ENCODE measurements at places on chromosomes 7 and 10. TPM values are rescaled to one million over a fixed set of nuclear protein-coding genes. Genes with fewer than 3 reads are reported as not detected.

ITIH5 gene
- not detected for total RNA-seq

DNA sequence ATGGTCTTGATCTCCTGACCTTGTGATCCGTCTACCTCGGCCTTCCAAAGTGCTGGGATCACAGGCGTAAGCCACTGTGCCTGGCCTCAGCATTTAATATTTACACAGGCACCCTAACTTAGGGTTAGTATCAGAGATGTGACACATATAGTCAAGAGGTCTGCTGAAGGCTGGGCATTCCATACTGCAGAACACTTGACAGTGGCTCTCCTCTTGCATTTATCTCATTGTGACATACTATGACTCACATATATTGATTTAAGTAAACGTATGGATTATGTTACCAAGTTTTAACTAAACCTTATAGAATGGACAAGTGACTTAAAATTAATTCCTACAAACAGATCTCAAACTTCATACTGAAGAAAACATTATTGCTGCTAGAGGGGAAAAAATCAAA, 36.6 kb downstream of the BRAF start:
- no peaks in the 10 kb centered on the region for H3K27me3 ChIP-seq
- H3K4me1 ChIP-seq, result peaks cover 12% of the 10 kb centered on the region
- H3K27ac ChIP-seq, result no peak overlapping the region
- no peak for DNase-seq

GRCh38 chr10:12960334-12960898, 41.1 kb downstream of the CCDC3 start:
- no peak overlapping the region for H3K27ac ChIP-seq
- H3K4me3 ChIP-seq, result no peak overlapping the region
- DNase-seq, result peak; percentile 16
- H3K4me1 ChIP-seq, result no peaks in the 10 kb centered on the region
- peaks cover 18% of the 10 kb centered on the region for H3K27me3 ChIP-seq

- peaks cover 2% of the 10 kb centered on the region for H3K4me1 ChIP-seq
- H3K36me3 ChIP-seq, result no peaks in the 10 kb centered on the region
- peaks cover 19% of the 10 kb centered on the region for H3K27me3 ChIP-seq
- DNase-seq, result no peak
- H3K27ac ChIP-seq, result no peak overlapping the region
- no peak overlapping the region for H3K4me3 ChIP-seq
Observed at GRCh38 chr10:85620807-85621206, 745.8 kb downstream of the GRID1 start.

DNA sequence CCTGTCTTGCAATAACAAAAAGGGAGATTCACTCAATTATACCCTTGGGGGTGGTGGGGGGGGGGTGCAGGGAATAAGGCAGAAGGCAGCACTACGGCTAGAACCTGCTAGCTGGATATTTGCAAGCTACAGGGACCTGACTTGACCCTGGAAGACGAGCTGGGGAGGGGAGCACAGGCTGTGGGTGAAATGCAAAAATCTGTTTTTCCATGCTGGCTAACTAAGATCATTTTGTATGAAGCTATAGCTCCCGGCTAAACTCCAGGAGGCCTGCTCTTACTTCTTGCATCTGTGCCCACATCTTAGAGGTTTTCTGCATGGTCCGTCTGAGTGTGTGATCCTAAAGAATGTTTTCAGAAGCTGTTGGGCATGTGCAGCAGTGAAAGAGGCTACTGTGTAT, 106.6 kb downstream of the EBLN1 start:
- H3K4me3 ChIP-seq, result no peak overlapping the region
- H3K27me3 ChIP-seq, result peaks cover 8% of the 10 kb centered on the region
- no peak overlapping the region for H3K27ac ChIP-seq
- DNase-seq, result no peak
- H3K4me1 ChIP-seq, result peaks cover 3% of the 10 kb centered on the region

ZNF22 gene
- total RNA-seq, result 29.6 TPM

DNA sequence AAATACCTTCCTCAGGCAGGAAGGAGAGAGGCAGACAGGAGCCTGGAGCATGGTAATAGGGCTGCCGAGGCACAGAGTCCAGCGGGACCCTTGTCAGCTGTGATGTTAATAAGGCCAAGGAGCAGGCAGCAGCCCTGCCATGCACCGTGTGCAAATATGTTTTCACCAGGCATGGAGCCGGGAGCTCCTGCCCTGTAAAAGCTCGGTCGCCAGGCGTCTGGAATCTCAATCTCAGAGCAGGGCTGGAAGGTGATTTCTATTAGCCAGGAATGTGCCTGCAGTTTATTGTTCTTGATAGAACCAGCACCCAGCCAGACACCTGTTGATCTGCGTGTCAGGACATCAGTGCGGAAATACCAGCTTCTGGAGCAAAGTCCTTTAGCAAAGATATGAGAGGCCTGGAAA, 469.8 kb downstream of the GLRX3 start:
- no peak overlapping the region for H3K27ac ChIP-seq
- DNase-seq, result no peak
- no peak overlapping the region for H3K4me3 ChIP-seq
- no peaks in the 10 kb centered on the region for H3K27me3 ChIP-seq

UCMA gene
- total RNA-seq, result not detected

SMO gene
- not detected for total RNA-seq

SUMF2 gene
- total RNA-seq, result 115 TPM

LIMK1 gene
- 44.8 TPM for total RNA-seq

GRCh38 chr7:28885771-28886170, 72.4 kb downstream of the TRIL start:
- no peaks in the 10 kb centered on the region for H3K36me3 ChIP-seq
- H3K4me3 ChIP-seq, result no peak overlapping the region
- no peak for DNase-seq
- H3K4me1 ChIP-seq, result no peaks in the 10 kb centered on the region
- H3K27ac ChIP-seq, result no peak overlapping the region

DNA sequence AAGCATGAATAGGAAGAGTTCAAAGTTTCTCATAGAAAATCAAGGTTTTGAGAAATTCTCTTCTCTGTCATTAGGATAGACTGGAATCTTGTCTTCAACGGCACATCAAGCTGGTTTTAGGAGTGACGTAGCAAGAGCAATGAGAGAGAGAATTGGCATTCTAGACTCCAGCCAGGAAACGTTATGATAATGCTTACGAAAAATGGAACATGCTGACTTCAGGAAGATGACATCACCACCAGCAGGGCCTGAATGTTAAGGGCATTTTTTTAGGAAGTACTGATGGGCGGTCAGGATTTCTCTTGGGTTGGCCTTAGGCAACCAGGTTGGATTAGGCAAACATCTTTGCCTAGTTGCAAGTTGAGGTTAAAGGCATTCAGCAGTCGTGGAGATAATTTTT, 213.2 kb upstream of the CTBP2 start:
- H3K27ac ChIP-seq, result no peak overlapping the region
- no peaks in the 10 kb centered on the region for H3K4me1 ChIP-seq
- no peaks in the 10 kb centered on the region for H3K27me3 ChIP-seq
- DNase-seq, result no peak
- H3K4me3 ChIP-seq, result no peak overlapping the region

GRCh38 chr7:51700593-51701215, 384.1 kb upstream of the COBL start:
- no peaks in the 10 kb centered on the region for H3K27me3 ChIP-seq
- no peak overlapping the region for H3K4me3 ChIP-seq
- H3K36me3 ChIP-seq, result no peaks in the 10 kb centered on the region
- no peak overlapping the region for H3K27ac ChIP-seq
- no peak for DNase-seq

DNA sequence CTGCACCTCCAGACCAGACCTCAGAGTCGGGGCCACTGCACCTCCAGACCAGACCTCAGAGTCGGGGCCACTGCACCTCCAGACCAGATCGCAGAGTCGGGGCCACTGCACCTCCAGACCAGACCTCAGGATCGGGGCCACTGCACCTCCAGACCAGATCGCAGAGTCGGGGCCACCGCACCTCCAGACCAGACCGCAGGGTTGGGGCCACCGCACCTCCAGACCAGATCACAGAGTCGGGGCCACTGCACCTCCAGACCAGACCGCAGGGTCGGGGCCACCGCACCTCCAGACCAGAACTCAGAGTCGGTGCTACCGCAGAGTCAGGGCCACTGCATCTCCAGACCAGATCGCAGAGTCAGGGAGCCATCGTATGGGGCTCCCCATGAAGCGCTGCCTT, 105.9 kb downstream of the ACTR3B start:
- H3K36me3 ChIP-seq, result no peaks in the 10 kb centered on the region
- no peaks in the 10 kb centered on the region for H3K27me3 ChIP-seq
- H3K4me1 ChIP-seq, result peaks cover 2% of the 10 kb centered on the region
- no peak for DNase-seq
- H3K27ac ChIP-seq, result no peak overlapping the region

DNA sequence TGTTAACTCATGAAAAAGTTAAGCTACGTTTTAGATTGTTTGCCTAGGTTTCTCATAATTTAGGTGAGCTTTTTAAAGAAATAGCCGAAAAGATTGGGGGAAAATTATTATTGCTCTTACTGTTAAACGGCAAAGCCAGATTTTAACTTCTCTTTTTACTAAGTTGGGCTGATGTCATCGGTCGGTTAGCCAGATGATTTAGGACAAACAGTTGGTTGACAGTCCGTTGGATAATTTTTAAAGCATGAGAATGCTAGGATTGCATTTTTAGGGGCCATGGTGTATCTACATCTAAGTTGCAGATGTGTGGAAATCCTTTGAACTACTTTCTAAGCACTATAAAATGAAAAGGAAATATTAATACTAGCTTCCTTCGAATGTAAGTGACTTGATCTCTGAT, 280.9 kb upstream of the AKR1E2 start:
- no peak for DNase-seq
- H3K4me3 ChIP-seq, result no peak overlapping the region
- no peak overlapping the region for H3K27ac ChIP-seq
- peaks cover 10% of the 10 kb centered on the region for H3K4me1 ChIP-seq
- H3K36me3 ChIP-seq, result peaks cover 2% of the 10 kb centered on the region

OR6V1 gene
- total RNA-seq, result not detected

ZNF398 gene
- total RNA-seq, result 12.1 TPM

FGFBP3 gene
- total RNA-seq, result 1.5 TPM

DNA sequence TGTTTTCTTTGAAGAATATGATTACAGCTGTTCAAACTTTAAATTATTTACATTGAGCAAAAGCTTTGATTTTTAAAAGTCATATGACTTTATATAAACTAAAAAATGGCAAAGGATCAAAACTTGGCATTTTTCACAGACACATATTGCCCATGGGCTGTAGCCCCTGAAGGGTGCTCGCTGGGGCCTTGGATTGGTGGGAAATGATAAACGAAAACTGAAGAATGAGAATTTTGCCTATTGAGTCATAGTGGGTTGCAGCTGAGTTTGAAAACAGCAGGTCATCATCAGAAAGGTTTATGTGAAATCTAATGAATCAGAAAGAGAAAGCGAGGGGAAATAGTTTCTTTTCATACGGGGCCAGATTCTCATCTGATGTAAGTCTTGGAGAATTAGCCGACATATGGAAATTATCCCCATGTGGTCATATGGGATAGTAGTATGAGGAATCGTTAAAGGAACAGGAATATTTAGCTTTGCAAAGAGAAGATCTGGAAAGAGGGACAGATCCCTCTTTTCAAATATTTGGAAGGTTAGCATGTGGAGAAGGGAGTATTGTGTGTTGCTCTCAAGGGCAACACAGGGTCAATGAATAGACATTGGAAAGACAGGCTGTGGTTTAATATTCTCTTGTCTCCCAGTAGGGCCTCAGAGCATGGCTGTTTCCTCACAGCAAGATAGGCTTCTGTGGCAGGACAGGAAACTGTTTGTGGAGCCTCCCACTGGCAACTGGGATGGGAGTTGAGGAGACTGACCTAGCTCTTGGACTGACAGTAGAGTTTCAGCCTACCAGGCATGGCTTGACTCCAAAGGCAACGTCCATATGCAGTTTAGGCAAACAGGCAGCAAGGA, 119.0 kb downstream of the FZD1 start:
- H3K27me3 ChIP-seq, result no peaks in the 10 kb centered on the region
- DNase-seq, result no peak
- no peaks in the 10 kb centered on the region for H3K36me3 ChIP-seq

PNLIP gene
- total RNA-seq, result not detected

DNA sequence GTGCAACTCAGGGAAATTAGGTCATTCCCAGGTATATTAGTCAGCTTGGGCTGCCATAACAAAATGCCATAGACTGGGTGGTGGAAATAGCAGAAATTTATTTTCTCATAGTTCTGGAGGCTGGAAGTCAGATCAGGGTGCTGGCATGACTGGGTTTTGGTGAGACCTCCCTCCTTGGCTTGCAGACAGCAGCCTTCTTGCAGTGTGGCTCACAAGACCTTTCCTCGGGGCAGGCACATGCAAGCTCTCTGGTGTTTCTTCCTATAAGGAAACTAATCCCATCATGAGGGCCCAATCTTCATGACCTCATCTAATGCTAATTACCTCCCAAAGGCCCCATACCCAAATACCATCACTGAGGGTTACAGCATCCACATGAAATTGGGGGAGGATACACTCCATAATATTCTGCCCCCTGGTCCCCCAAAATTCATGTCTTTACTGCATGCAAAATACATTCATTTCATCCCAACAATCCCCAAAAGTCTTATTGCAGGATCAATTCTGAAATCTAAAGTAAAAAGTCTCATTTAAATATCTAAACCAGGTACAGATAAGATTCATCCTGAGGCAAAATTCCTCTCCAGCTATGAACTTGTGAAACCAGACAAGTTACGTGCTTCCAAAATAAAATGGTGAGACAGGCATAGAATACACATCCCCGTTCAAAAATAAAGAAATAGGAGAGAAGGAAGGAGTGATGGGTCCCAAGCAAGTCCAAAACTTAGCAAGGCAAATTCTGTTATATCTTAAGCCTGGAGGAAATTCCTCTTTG, 17.4 kb upstream of the CBLL1 start:
- H3K36me3 ChIP-seq, result no peaks in the 10 kb centered on the region
- peaks cover 23% of the 10 kb centered on the region for H3K27me3 ChIP-seq
- no peak overlapping the region for H3K27ac ChIP-seq
- no peaks in the 10 kb centered on the region for H3K4me1 ChIP-seq
- no peak for DNase-seq

- no peak overlapping the region for H3K4me3 ChIP-seq
- no peak overlapping the region for H3K27ac ChIP-seq
- no peak for DNase-seq
- no peaks in the 10 kb centered on the region for H3K36me3 ChIP-seq
Observed at GRCh38 chr7:137120690-137121089, 222.8 kb downstream of the PTN start.

DNA sequence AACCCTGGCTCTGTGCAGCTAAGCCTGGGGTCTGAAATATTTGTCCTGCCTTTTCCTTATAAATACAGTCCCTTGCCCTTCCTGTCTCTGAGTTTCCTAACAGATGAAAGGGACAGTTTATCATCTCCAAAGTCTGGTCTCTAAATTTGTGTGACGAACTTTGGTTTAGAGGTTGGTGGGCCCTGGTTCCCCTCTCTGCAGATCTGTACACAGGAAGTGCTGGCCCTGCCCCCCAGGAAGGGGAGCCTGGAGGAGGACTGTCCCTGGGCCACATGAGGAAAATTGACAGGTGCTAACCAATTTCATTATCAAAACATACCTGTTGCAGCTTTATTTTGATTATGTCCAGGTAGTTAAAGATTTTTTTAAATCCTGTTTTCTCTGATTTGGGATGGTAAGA, 34.5 kb downstream of the PPP2R2D start:
- no peaks in the 10 kb centered on the region for H3K27me3 ChIP-seq
- peaks cover 12% of the 10 kb centered on the region for H3K36me3 ChIP-seq
- H3K27ac ChIP-seq, result peak overlapping the region; percentile 46
- peaks cover 32% of the 10 kb centered on the region for H3K4me1 ChIP-seq

- DNase-seq, result peak; percentile 72
- H3K27me3 ChIP-seq, result peaks cover 28% of the 10 kb centered on the region
- peaks cover 6% of the 10 kb centered on the region for H3K36me3 ChIP-seq
- peaks cover 33% of the 10 kb centered on the region for H3K4me1 ChIP-seq
- H3K4me3 ChIP-seq, result no peak overlapping the region
Observed at GRCh38 chr7:102874166-102874829, 38.5 kb upstream of the LRRC17 start.

Measured in activated CD8-positive, alpha-beta memory T cell treated with anti-CD3 and anti-CD28 coated beads, Interleukin-2, amount 10 ng/mL, durations not matched to agents 7 days and 5 days (primary cell).